ENCODE measurements at places on chromosomes 3 and 15.
A peak's percentile ranks its signal among the peaks of the same experiment; 100 is the strongest.

GRCh38 chr3:149551500-149551899 is 77.0 kb downstream of the TM4SF4 start:
- DNase-seq = no peak

- DNase-seq = peak; percentile 73
Observed at GRCh38 chr3:71584394-71585011, 975 bp upstream of the FOXP1 start.

DNA sequence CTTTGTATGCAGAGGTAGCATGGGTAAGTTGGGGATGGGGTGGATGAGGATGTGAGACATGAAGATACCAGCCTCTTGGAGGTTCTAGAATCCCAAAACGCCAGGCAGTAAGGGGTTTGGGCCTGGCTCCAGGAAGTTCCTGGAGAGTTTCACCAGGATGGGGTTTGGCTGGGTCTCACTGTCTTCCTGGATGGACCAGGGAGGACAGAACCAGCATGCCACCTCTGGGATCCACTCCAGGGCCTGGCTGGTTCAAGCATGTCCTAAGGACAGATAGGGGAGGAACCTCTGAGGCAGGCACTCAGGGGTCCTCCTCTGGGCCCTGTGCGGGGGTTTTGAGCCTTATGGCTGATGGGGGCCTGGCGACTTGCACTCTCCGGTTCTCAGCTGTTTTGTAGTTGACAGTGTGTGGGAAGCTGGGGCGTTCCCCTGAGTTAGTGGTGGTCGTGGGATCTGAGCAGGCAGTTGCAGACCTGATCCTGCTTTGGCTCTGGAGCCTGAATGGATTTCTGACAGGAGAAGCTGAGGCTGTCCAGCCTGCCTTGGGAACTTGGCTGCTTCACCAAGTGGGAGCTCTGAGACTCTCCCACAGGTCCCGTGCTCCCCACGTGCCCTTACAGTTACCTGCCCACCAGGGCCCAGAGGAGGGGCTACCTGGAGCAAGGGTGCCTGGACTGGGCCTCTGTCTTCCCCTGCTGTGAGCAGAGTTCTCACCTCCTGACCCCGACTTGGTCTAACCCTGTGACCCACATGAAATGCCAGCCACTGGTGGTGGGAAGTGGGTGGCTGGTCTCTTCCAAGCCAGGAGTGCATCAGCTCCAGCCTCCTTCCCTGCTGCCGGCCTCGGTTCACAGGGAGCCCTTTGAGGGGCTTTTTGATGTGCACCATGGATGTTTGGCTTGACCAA is 128.4 kb downstream of the EEFSEC start:
- no peak for DNase-seq

DNA sequence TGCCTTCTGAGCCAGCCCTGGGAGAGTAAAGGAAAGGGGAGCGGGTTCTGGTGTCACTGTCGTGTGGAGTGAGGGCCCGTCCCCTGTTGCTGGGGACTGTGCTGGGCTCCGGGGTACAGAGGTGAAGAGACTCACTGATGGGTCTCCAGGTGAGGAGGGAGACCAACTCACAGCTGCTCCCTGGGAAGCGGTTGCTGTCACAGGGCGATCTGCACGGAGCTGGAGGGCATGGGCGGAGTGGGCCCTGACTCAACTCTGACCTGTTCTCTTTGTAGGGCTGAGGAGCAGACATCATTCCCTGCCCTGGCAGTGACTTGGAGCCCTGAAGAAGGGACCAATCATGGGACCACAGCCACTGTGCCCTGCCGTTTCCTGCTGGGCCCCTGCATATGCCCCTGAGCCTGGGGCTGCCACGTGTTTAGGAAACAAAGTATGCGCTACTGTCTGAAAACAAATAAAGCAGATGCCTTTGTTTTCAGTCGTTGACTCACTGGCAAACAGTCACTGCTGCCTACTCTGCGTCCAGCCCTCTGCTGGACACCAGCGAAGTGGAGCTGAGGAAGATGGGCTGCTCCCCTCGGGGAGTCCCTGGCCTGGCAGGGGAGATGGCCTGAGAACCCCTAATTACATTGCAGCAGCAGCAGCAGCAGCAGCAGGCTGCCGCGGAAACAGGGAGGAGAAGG is 22.9 kb upstream of the PLXNA1 start:
- DNase-seq = peak; percentile 79

- peak; percentile 22 for DNase-seq
Observed at GRCh38 chr15:51917493-51917892, 54.1 kb downstream of the LEO1 start.

DNA sequence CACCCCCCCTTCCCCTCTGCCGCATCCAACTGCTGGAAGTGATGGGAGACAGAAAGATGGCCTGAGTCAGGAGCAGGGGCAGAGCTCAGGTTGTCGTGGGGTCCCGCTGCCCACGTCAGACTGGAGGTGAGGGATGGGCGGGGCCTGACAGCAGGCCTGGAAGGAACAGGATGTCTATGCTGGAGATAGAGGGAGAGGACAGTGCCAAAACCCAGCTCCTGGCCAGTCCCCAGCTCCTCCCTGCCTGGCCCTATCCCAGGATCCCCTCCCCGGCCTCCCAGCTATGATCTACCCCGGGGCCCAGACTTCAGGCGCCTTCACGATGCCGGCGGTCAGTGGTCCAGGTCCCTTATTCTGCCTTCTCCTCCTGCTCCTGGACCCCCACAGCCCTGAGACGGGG is at the start of gene LMAN1L:
LMAN1L (plus strand) TSS at position 303 of the 400 bp plus-strand sequence; CDS start at position 323, 20 bp downstream.
- no peak for DNase-seq

DNA sequence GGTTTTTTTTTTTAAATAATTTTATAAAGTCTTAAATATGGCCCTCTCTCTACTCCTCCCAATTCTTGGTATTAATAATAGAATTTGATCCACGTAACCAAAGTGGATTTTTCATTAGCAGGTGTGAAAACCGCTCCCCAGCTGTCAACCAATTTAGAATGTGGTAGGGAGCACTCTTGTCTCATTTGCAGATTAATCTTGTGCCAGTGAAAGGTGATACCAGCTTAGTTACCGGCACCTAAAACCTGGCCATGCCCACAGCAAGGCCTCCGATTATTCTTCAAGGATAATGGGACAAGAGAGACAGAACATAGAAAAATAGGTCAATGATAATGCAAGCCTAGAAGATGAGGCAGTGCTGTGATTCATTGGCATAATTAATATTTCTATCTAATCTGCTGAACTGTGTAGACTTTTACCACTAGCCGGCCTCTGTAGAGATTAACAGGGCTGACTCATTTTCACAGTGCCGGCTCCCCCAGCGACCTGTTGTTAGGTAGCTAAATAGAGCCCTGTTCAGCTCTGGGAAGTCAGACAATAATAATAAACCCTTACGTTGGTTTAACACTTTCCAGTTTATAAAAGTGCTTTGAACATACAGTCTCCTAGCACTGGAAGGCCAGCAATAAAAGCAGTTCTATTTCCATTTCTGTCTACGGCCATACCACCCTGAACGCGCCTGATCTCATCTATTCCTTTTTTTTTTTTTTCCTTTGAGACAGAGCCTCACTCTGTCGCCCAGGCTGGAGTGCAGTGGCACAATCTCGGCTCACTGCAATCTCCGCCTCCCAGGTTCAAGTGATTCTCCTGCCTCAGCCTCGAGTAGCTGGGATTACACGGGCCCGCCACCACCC is 102.9 kb downstream of the SHQ1 start:
- no peak for DNase-seq

- no peak for DNase-seq
Observed at GRCh38 chr3:195609229-195609628, 25.5 kb upstream of the APOD start.

DNA sequence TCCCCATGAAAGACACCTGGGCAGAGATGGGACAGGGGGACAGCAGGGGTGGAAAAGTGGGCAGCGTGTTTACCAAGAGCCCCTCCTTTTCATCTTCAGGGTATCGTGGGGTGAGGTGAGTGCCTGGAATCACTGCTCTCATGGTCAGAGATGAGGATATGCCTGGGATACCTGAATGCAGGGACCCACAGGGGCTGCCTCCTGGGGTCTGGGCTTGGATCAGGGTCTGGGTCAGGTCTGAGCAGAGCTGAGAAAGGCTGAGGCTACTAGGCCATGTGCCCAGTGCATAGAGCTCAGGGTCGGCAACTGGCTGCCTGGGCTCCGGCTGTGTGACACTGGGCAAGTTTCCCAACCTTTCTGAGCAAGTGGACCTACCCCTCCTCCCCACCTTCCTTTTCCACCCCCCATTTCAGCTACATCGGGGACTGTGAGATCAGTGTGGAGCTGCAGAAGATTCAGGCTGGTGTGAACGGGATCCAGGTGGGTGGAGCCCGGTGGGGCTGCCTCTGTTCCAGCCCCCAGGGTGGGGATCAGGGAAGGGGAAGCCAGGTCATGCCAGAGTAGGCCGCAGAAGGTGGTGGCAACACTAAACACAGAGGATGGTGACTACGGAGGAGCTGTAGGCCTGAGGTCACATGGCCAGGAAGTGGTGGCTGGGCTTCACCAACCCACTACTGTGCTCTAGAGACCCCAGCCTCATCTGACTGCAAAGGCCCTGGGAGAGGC is 24.5 kb downstream of the ESYT3 start:
- DNase-seq = no peak

DNA sequence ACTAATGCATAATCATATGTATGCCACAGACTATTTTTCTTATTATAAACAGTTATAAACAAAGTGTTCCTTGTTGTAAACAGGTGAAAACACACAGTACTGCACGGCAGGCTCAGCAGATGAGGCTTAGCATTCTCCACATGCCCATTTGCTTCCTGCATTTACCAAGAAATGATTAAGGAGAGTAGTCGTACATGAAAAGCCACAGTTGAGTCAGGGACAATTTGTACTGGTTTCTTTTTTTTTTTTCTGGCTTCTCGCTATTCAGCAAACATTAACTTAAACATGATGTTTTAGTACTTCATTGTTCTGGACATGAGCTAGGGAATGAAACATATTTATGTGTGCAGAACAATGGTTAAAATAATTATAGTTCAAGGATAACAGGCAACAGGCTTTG is 63.4 kb downstream of the GHSR start:
- DNase-seq = no peak

DNA sequence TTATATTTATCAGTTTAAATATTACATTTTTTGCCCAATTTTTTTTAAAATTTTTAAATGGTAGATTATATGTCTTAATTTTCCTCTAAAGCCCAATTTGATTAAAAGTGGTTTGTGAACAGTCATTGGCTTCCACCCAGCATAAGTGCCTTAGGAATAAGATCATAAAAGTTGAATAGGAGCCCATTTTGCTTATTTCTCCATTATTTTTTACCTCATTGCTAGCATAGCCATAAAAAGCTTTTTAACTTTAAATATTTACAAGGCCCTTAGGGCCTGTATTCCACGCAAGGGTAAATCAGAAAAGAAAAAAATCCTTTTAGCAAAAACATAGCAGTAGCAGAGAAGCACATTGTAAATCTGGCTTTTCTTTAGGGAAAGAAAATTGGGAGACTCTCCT is 9.0 kb downstream of the TTC14 start:
- peak; percentile 14 for DNase-seq

DNA sequence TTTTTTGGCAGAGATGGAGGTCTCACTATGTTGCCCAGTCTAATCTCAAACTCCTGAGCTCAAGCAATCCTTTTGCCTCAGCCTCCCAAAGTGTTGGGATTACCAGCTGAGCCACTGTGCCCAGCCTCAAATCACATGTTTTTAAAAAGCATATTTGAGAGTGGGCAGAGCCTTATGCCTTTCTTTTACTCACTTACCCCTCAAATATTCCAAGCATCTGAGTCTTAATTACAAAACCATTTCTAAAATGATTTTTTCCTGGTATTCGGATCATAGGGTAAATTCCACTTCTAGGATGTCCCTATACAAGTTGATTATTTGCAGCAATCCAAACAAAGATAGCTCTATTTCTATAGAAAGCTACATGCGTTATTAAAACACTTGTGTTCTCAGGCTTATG is 106.1 kb downstream of the RFTN1 start:
- peak; percentile 63 for DNase-seq

GRCh38 chr3:106018929-106019550 is 150.2 kb upstream of the CBLB start:
- no peak for DNase-seq

DNA sequence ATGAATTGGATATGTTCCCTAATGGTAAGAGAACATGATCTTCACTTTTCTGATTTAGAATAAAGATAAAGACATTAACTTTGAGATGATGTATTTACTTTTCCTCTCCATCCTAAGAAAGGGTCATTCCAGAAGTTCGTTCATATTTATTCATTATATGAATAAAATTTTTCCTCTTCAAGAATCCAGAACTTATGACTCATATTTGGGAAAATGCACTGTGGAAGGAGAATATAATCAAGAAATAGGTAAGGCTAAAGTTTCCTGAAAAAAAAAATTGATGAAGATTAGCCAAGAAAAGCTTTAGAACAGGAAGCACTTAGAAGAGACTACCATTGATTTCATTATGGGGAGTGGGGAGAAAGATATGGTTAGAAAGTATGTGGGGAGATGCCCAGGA is 36.5 kb upstream of the CBLB start:
- no peak for DNase-seq

- peak; percentile 79 for DNase-seq
Observed at GRCh38 chr3:32508711-32509110, 6.1 kb upstream of the CMTM6 start.

DNA sequence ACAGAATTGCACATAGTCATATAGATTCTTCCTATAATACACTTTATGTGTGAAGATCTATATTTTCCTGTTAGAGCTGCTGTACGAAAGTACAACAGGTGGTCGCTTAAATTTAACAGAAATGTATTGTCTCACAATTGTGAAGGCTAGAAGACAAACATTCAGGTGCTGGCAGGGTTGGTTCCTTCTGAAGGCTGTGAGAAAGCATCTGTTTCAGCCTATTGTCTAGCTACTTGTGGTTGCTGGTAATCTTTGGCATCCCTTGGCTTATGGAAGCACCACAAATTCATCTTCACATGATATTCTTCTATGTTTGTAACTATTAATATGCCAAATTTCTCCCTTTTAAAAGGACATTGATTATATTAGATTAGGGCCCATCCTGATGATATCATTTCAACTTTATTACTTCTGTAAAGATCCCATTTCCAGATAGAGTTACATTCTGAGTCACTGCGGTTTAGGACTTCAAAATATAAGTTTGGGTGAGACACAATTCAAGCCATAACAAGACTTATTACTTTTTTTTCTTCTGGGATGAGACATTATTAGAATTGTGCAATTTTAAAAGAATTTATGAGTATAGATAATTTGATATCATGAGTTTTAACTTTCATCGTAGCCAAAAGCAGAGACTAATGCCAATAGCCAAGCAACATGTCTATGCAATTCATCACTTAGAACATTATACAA is 248.1 kb upstream of the BCHE start:
- no peak for DNase-seq
